ENCODE measurements at places on chromosomes 7 and 10.

- DNase-seq, result no peak
Observed at GRCh38 chr7:157875230-157876179, 538.7 kb downstream of the DNAJB6 start.

- DNase-seq, result no peak
Observed at GRCh38 chr10:103188853-103189252, 4.2 kb downstream of the NT5C2 start.

DNA sequence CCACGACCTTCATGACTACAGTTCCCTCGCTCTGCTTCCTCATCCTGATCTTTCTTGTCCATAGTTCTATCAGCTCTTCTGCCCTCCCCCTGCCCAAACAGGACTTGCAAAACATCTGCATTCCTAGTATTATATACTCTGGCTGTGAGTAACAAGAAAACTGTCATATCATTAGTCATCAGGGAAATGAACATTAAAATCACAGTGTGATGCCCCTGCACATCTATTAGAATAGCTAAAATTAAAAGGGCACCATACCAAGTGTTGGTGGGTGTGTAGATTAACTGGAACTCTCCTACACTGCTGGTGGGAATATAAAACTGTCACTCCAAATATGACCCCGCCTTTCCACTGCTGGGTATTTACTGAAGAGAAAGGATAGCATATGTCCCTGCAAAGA lies 141.8 kb downstream of the C7orf25 start:
- no peak for DNase-seq

- DNase-seq, result peak; percentile 3
Observed at GRCh38 chr7:31122649-31123058, 70.5 kb downstream of the ADCYAP1R1 start.

DNA sequence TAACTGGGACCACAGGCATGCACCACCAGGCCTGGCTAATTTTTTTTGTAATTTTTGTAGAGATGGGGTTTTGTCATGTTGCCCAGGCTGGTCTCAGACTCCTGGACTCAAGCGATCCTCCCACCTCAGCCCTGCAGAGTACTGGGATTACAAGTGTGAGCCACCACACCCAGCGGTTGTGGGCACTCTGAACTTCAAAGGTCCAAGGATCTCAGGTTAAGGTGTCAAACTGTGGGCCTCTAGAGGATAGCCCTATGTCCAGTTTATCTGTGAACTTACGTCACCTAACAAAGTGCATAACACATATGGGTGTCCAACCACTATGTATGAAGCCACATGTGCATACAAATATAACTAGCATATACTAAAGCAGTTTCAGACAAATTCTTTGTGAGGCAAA lies 3.2 kb upstream of the IL2RA start:
- no peak for DNase-seq

DNA sequence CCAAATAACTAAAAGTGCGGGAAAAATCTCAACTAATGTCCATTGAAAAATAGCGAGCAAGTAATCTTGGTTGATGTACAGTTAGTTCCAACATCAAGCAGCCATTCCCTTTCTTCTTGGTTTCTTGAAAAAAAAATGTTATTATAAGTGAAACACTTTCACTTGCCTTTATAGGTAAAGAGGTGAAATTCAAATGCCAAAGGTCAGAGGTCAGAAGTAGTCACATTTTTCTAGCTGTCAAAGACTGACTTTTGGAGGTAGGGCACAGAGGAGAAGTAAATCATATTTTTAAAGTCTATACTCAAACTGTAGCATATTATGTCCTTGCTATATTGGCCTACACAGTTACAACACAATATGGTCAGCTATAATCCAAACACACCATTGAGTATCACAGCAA lies 62.3 kb downstream of the CHCHD3 start:
- no peak for DNase-seq

- no peak for DNase-seq
Observed at GRCh38 chr10:125201108-125201524, 40.8 kb upstream of the CTBP2 start.

- no peak for DNase-seq
Observed at GRCh38 chr7:11858622-11859302, 26.8 kb upstream of the THSD7A start.

DNA sequence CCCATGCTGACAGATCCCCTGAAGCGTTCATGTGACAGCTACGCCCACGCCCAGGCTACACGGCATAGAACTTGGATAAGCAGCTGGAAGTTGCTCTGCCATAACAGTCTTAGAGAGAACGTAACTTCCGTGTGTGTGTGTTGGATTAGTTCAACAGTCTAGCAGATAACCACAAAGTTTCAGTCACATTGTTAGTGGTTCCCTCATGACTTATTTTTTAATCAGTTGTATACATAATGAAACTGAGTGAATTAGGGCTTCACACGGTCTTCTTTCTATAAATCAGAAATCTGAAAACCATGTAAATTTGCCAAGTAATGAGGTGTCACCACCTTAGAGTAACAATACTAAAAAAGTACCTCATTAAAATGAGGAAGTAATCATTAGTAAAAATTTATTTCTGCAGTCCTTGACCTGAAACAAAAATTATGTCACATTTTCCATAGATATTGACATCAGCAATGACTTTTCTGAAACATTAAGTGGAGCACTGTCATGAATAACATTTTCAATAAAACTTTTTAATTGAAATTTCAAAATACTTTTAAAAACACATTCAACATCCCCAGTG lies 21.7 kb upstream of the MACC1 start:
- DNase-seq, result no peak

DNA sequence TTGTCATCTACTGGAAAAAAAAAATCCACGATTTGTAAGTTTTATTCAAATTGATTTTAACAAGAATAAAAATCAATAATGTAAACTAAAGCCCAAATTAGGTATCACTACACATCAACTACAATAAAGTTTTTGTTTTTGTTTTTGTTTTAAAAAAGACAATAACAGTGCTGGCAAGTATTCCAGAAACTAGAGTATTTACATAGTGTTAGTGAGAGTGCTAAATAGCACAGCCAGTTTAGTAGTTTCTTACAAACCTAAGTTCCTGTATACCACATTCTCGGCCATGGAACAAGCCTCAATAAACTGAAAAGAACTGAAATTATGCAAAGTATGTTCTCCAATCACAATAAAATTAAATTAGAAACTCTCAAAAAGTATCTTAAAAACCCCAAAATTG lies 8.1 kb downstream of the ARHGAP12 start:
- DNase-seq, result no peak

GRCh38 chr7:124635416-124635815 lies 130.2 kb downstream of the GPR37 start:
- DNase-seq, result no peak

DNA sequence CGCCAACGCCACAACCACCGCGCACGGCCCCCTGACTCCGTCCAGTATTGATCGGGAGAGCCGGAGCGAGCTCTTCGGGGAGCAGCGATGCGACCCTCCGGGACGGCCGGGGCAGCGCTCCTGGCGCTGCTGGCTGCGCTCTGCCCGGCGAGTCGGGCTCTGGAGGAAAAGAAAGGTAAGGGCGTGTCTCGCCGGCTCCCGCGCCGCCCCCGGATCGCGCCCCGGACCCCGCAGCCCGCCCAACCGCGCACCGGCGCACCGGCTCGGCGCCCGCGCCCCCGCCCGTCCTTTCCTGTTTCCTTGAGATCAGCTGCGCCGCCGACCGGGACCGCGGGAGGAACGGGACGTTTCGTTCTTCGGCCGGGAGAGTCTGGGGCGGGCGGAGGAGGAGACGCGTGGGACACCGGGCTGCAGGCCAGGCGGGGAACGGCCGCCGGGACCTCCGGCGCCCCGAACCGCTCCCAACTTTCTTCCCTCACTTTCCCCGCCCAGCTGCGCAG lies 424 bp downstream of the EGFR start:
- DNase-seq, result no peak

GRCh38 chr7:13047061-13047460 lies 359.6 kb downstream of the ARL4A start:
- DNase-seq, result no peak

GRCh38 chr10:34288634-34289033 lies 526.5 kb downstream of the PARD3 start:
- DNase-seq, result no peak

DNA sequence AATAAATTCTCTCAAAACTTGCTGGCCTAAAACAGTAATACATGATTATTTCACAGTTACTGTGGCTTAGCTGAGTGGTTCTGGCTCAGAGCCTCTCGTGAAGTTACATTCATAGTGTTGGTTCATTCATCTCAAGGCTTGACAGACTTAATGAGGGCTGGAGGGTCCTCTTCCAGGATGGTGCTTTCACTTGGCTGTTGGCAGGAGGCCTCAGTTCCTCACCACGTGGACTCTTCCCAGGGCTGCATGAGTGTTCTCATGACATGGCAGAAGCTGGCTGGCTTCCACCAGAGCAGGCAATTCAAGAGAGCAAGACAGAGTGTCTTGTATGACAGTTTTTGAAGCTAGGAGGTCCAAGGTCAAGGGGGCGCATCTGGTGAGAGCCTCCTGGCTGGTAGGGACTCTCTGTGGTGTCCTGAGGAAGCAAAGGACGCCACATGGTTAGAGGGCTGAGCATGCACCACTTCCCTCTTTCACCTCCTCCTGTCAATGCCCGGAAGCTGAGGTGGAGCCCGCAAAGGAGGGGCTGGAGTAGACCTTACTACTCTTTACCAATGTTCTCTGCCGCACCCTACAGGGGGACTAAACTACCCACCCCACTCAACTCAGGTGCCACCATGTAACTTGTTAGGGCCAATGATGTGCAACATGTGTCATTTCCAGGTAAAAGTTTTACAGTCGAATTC lies 58.2 kb upstream of the YAE1 start:
- DNase-seq, result peak; percentile 23

DNA sequence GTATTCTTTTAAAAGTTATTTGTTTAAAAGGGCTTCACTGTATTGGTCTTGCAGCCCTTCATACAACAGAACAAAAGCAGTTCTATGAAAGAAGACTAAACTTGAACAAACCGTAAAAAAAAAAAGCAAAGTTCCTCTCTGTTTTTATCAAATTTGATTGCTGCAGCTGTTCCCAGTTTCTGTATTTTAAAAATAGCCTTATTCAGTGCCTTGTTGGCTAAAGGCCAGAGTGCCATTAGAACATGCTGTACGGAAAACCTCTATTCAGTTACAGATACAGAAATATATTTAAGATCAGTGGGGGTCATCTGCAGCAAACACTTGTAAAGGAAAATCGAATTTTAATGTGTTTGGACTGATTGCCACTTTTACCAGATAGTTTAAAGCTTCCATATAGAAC lies 207.8 kb upstream of the ETV1 start:
- DNase-seq, result no peak

DNA sequence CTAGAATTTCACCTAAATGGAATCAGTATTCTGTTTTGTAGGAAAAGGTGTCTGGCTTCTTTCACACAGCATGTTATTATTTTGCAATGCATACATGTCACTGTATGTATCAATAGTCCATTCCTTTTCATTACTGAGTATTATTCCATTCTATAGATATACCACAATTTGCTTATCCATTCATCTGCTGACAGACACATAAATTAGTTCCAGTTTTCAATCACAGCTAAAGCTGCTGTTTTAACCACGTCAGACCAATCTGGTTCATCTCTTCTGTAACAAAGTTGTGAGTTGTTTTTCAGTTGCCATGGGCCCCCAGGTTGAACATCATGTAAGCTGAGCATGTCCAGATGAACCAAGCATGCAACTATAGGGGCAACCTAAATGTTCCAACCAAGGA lies 282.1 kb upstream of the MKLN1 start:
- DNase-seq, result no peak

GRCh38 chr10:8979976-8980375 lies 925.5 kb downstream of the GATA3 start:
- DNase-seq, result no peak

DNA sequence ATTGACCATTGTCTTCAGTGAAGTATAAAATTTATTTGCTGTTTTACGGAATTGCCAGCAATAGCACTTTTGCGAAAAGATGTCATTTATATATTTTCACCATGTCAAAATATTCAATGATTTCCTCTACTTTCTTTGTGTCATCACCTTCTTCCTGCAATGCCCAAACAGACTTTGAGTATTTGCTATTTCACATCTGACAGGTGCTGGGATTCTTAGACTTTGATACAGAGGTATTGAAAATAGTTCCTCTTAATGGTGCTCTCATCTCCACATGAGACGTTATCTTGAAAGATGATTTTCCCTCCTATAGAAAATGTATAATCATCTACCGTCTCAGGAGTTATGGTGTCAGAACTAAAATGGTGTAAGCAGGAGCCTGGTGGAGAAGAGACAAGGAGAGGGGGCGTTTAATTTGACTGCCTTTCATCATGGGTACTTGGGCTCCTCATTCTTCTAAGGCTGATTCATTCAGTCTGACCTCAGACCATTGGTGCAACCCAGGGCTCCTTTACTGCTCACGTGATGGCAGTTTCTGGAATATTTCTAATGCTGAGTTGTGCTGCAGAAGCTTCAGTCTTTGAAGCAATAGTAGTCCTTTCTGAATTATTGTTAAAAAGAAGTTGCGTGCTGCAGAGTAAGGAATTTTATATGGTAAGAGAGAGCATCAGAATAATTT lies 404.6 kb downstream of the PHTF2 start:
- no peak for DNase-seq

DNA sequence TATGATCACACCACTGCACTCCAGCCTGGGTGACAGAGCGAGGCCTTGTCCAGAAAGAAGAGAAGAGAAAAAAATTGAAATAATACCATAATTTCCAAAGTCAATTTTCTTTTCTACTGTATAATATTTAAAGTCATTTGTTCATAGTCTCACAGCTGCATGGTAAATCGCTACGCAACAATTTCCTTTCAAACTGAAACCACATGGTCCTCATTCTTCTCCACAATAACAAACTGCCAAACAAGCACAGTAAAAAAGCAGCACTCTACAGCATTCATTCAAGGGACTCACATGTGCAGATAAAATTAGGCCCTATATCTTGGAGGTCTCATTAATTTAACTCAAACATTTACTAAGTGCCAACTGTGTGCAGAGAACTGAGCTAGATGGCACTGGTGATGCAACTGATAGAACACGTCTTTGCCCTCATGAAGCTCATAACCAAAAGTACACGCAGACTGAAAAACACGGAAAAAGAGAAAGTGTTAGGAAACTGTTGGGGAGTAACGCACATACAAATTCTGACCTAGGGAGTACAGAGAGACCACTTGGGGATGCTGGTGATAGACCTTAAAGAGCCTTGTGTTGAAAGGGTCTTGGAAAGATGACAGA lies 68.4 kb upstream of the SRRM3 start:
- DNase-seq, result no peak

GRCh38 chr10:129712000-129712399 lies 245.0 kb downstream of the MGMT start:
- no peak for DNase-seq

GRCh38 chr10:10804998-10805740 lies 212.5 kb upstream of the CELF2 start:
- no peak for DNase-seq

DNA sequence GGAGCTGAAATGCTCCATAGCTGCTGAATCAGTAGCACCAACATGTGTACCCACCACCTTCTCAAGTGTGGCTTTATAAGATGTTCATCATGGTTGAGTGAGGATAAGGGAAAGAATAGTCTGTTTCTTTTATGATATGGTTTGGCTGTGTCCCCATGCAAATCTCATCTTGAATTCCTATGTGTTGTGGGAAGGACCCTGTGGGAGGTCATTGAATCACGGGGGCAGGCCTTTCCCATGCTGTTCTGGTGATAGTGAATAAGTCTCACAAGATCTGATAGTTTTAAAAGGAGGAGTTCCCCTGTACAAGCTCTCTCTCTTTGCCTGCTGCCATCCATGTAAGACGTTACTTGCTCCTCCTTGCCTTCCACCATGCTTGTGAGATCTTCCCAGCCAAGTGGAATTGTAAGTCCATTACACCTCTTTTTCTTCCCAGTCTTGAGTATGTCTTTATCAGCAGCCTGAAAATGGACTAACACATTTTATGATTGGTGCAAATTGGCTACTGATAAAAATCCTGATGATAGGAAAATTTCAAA lies 799.9 kb downstream of the TNS3 start:
- no peak for DNase-seq

GRCh38 chr7:84637568-84638338 lies 443.2 kb upstream of the SEMA3A start:
- no peak for DNase-seq

Measured in NCI-H187 (cell line).